Body of pancreas (tissue), 4 donors: ENCODE measurements at places on chromosomes 3 and 15.

DNA sequence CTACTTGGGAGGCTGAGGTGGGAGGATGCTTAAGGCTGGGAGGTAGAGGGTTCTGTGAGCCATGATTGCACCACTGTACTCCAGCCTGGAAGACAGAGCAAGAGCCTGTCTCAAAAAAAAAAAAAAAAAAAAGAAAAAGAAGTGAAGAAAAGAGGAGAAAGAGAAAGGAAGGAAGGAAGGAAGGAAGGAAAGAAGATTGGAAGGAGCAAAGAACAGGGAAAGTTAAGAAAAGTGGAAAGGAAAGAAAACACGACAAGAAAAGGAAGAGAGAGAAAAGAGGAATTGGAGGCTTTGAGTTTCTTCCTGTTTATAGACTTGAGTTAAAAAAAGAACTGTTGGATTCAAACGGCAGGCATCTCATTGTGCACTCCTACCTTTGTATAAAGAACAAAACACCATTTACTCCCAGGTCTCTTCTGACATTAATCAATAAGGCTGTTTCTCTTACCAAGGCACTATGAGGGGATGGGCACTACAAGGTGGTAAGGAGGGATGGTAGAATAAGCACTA lies 73.5 kb downstream of the EDEM1 start:
- DNase-seq: no peak

GRCh38 chr15:68384451-68385239 lies 47.3 kb downstream of the ITGA11 start:
- peak; percentile 14 for DNase-seq

DNA sequence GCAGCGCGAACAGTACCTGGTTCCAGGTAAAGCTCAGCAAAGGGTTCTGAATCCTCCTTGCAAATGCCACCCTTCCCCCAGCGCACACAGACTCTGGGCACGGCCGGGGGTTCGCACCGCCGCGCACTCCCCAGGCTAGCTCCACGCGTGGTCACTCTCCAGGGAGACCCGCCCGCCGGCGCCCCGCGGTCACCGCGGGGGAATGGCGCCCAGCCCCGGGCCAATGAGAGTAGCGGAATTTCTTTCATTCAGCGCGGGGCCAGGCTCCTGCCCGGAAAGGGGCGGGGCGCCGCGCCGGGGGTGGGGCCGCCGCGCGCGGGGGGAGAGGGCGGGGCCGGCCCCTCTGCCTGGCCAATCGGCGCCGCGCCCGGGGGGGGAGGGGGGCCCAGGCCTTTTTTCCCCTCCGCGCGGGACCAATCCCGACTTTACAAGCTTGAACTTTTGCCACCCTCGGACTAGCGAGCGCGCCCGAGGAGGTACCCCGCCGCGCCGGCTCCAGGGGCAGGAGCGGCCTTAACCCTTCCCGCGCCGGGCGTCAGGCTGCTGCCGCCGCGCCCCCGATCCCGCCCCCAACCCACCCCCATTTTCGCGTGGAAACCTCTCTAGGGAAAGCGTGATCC lies 1.1 kb upstream of the SMAD6 start:
- peak; percentile 97 for DNase-seq

DNA sequence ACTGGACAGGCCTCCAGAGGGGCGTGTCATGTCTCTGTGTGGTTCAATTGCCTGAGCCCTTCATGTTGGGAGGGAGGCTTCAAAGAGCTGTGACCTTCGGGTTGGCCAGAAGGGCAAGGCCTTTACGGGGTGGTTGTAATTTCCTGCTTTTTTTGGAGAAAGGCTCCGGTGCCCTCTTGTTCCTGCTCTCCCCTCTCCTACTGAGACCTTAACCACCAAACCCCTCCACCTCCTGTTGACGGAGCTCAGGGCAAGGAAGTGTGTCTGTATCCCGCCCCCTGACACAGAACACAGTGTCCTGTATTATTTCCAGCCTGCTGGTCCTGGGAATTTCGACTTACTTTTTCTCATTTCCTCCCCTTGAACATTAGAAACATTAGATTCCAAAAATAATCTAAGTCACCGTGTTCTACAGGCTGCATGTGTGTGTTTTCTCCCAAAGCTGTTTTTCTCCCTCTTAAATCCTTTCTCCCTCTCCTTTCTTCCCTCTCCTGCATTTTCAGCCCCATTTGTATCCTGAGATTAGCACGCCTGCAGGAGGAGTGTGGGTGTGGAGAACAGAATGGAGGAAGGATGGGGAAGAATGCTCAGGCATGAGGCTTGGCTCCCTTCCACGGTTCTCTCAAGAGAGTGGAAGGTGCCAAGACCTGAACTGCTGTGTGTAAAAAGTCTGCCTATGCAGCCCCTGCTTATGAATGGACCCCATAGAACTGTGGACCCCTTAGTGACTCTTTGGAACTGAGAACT lies 285.4 kb upstream of the ROPN1 start:
- DNase-seq: no peak

DNA sequence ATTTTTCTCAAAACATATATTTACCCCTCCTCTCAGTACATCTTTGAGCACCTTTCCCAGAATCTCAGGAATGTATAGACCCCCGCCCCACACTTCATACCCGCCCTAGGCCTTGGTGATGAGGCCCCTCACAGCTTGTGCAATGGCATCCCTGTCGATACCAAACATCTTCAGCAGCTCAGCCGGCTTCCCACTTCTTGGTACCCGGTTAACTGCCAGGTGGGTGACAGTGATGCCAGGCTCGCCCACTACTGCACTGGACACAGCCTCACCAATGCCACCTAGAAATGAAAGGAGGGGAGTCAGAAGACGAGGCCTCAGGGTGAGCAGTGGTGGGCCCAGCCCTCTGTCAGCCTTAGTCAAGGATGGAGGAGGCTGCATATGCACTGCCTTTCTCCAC lies 30.2 kb downstream of the TKT start:
- DNase-seq: no peak

DNA sequence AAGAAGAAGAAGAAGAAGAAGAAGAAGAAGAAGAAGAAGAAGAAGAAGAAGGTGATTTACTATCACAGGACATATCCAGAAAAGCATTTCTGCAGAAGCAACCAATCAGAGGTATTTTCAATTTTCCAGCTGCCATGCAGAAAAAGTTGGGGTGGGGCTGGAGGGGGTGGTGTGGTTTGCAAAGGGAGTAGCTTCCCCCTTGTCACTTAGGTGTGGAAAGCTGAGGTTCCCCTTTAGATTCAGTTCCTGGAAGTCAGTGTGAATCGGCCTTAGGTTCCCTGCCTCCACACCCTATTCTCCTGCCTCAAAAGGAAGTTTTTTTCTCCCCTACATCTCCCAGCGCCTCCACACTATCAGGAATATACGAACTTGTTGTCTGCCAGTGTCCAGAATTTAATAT lies 276.7 kb upstream of the ARRDC4 start:
- no peak for DNase-seq

- DNase-seq: no peak
Observed at GRCh38 chr3:102078854-102079808, 229.8 kb downstream of the NFKBIZ start.

- no peak for DNase-seq
Observed at GRCh38 chr3:106256249-106256957, 387.6 kb upstream of the CBLB start.

- DNase-seq: no peak
Observed at GRCh38 chr3:72641072-72641471, 207.2 kb downstream of the SHQ1 start.

GRCh38 chr3:149784064-149784704 lies 8.2 kb downstream of the ANKUB1 start:
- DNase-seq: no peak

DNA sequence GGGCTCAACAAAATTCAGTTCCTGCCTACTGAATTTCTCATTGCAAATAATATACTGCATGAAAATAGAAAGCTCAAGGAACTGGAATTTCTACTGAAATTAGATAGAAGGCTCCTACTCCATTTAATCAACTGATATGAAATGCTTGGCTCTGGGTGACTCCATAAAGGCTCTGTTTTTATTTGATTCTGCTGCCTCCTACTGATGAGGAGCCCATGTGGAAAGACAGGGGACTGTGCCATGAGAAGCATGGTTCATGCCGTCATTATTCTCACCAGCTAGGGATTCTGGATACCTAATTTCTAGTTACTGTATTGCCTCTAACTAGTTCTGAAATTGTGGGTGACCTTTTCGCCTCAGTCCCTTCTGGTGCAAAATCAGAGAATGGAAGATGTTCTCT lies 366.2 kb upstream of the DPH6 start:
- DNase-seq: no peak

DNA sequence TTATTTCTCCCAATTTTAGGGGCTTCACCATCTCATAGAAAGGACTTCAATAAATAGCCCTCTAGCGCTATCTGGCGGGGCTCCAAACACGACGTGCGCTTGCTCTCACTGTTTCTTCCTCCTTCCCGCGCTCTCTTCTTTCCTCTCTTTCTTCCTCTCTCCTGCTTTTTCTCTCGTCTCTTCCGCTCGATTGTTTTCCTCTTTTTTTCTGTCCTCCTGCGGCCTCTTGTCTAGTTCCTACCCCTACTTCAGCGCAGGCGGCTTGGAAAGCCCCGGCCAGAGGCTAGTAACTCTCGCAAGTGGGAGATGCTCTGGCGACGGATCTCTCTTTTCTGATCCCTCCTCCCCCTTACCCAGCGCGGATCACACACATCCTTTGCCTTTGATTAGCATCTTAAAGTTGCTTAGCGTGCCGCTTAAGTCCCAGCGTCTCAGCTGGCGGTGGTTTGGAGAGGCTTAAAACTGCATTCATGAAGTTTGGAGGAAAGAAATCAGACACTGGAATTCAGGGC lies 6.2 kb upstream of the MEIS2 start:
- DNase-seq: peak; percentile 17

- no peak for DNase-seq
Observed at GRCh38 chr3:187139895-187140253, 578 bp upstream of the RPL39L start.

DNA sequence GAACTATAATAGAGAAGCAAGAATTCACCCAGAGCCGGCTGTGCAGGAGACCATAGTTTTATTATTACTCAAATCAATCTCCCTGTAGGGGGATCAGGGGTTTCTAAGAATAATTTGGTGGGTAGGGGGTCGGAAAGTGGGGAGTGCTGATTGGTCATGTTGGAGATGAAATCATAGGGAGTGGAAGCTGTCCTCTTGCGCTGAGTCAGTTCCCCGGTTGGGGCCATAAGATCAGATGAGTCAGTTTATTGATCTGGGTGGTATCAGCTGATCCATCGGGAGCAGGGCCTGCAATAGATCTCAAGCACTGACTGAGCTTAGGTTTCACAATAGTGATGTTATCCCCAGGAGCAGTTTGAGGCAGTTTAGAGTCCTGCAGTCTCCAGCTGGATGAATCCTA lies 97.0 kb upstream of the SNRPN start:
- no peak for DNase-seq

DNA sequence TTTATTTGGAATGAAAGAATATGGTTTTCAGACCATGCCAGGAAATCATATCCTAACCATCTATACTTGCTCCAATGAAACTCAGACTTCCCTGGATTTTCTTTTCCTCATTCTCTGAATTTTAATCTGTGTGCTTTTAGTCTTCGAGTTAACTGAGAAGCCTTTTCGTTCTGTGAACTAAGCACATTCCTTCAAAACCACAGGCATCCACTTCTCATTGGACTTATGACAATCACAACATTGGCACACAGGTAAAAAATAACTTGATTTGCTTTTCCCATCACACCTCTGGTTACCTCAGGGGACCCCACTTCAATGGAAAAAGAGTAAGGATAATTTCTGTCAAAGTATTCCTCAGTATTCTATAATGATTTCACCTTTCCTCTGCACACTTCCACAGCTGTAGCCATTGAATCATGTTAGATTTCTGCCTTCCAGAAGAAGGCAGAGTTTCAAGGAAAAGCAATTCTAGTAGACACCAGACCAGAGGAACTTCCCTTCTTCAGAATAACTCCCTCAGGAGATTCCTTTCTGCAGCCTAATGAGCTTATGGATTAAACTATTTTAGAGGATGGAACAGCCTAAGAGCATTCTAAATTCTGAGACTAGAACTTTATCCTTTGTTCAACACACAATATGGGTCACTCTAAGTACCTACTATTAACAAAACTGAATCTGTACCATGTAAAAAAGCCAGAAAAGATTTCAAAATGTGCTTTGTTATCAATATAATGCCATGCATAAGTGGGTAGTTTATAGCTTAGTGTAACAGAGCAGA lies 15.9 kb downstream of the COMMD2 start:
- DNase-seq: no peak

GRCh38 chr15:74196175-74196574 lies 6.4 kb downstream of the STRA6 start:
- DNase-seq: no peak

GRCh38 chr3:56269755-56270535 lies 198.3 kb downstream of the ERC2 start:
- no peak for DNase-seq

- no peak for DNase-seq
Observed at GRCh38 chr3:112053229-112053628, 18.7 kb downstream of the TMPRSS7 start.

DNA sequence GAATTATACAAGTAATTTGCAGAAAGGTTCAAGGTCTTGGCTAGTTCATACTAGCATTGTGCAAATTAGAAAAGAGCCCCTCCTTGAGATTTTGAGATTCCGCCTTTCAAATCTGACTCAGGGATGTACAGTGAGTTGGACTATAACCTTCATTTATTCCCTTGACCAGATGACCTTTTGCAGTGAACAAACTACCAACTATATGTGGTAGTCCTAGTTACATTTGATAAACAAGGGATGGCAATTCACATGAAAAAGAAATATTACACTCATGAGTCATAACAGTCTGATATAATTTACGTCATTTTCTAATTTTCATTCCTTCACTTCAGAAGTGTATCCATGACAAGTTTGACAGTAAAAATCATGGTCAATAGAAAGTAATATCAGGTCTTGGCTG lies 860.4 kb downstream of the ROBO1 start:
- DNase-seq: no peak

DNA sequence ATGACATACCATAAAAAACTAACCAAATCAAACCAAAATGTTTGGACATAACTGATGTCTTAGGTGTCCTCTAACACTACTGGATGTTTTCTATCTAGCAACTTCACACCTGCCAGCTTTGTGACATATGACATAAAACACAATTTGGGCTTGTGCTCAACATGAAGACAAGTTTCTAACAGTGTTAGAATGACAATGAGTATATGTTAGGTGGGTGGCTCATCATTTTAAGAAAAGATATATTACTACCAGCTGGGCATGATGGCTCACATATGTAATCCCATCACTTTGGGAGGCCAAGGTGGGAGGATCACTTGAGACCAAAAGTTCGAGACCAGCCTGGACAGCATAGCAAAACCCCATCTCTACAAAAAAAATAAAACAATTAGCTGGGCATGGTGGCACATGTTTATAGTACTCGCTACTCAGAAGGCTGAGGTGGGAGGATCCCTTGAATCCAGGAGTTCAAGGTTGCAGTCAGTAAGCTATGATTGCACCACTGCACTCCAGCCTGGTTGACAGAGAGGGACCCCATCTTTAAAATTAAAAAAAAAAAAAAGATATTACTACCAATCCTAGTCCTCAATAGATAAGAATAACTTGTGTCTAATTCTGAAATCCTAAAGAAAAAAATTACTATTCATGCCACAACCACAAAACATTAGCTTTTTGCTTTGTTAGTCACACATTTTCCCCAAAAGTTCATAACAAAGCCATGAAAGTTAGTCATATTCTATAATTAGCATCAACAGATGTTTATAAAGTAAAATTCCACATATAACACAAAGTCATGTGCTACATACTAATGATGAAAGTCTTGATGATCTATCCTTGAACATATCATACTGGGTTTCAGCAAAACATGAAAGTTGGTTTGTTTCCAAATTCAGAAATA lies 59.9 kb downstream of the LRRFIP2 start:
- no peak for DNase-seq

- no peak for DNase-seq
Observed at GRCh38 chr3:87710511-87710910, 348.3 kb downstream of the CGGBP1 start.

GRCh38 chr15:26873846-26874245 lies 7.0 kb downstream of the GABRA5 start:
- no peak for DNase-seq

- peak; percentile 96 for DNase-seq
Observed at GRCh38 chr15:43492673-43493601, at the start of gene TP53BP1. TSS of gene TP53BP1 (minus strand) at chr15:43493156. CDS start at chr15:43493043, 113 bp downstream.
